ENCODE measurements at places on chromosomes 13 and 19.

DNA sequence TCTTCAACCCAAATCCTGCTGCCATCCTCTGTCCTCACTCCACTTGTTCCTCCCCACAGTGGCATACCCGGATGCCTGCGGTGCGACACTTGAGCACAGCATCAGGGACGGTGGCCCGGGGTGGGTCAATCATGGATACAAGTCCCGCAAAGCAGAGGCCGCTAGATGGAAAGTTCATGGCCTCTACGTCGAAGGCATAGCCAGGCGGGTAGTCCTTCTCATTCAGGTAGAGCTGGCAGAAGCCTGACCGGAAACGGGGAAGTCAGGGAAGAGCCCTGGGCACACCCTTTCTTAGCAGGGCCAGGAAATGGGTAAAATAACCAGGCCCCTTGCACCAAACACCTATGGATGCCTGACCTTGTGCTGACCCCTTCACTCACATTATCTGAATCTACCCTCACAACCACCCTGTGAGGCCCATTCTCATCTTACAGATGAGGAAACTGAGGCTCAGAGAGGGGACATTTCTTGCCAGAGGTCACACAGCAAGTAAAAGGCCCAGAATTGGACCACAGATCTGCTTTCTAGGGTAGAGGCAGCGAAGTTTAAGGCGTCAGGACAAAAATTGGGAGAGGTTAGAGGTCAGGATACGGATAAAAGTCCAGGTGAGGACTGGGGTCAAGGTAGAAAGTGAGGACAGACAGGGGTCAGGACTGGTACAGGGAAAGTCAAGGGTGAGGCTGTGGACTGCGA, 6.5 kb downstream of the ATP4A start:
- DNase-seq: no peak

DNA sequence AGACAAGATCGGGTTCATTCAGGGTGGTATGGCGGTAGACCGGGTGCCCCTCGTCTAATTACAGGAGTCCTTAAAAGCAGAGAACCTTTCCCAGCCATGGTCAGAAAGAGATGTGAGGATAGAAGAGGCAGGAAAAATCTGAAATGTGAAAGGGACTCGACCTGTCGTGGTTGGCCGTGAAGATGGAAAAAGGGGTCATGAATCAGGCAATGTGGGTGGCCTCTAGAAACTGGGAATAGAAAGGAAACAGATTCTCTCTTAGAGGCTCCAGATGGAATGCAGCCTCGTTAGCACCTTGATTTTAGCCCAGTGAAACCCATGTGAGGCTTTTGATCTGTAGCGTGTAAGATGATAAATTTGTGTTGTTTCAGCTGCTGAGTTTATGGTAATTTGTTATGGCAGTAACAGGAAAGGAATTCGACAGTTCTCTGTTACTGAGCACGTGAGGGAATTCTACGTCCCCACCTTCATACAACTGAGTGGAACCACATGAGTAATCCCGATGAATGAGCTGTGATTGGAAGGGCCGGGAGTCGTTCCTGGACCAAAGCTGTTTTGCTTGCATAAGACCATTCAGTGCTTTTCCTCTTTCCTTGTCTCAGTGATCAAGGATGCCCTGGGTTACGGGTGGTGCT, 11.0 kb upstream of the CA11 start:
- no peak for DNase-seq

- no peak for DNase-seq
Measured at GRCh38 chr19:13926010-13926409, 12.2 kb downstream of the PODNL1 start.

DNA sequence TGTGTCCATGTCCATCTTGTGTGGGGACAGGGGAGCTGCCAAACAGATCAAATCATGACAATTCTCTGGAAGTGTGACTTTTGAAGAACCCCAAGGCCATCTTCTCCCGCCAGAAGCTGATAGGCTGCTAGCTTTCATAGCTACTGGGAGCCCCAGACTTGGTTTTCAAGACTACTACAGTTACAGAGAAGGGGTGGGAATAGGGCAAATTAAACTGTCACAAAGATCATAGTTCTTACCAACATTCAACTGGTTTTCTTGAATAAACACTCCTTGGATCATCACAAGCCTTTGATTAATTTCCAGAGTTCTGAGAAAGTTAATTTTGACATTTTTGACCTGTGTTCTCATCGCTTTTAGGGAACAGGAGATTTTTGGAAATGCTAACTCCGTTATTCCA, 67.8 kb upstream of the FARP1 start:
- no peak for DNase-seq

DNA sequence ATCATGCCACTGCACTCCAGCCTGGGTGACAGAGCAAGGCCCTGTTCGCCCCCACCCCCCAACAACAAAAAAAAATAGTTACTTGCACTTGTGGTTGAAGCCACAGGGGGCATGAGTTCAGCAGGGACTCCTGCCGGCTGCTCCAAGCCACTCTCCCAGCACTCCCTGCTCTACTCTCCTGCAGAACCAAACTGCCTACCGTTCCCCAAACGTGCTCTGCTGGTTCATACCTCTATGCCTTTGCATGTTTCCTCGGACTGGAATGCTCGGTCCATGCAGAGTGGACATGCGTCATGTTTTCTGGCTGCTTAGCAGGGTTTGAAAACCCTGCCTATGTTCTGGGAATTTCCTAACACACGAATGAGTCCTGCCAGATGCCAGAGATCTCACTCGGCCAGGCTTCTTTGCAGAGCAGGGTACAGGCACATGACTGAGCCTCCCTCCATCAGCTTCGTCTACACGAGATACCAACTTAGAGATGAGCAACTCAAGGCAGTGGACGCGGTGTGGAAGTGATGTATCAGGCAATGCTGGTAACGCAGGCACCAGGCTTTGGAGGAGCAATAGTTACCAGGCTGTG, 8.5 kb upstream of the SLC25A15 start:
- no peak for DNase-seq

GRCh38 chr13:112740502-112741131, 50.8 kb downstream of the ATP11A start:
- DNase-seq: no peak

DNA sequence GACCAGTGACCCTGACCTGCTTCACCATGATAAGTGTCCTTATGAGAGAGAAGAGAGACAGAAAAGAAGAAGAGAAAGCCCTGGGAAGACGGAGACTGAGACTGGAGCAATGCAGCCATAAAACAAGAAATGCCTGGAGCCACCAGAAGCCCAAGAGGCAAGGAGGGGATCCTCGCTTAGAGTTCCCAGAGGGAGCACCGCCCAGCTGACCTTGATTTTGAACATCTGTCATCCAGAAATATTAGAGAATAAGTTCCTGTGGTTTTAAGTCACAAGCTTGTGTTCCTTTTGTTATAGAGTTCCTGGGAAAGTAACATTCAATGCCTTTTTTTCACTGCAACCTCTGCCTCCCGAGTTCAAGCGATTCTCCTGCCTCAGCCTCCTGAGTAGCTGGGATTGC, 20.2 kb downstream of the CERS1 start:
- DNase-seq: no peak

- no peak for DNase-seq
Measured at GRCh38 chr19:5917431-5918107, 3.5 kb downstream of the CAPS start.

DNA sequence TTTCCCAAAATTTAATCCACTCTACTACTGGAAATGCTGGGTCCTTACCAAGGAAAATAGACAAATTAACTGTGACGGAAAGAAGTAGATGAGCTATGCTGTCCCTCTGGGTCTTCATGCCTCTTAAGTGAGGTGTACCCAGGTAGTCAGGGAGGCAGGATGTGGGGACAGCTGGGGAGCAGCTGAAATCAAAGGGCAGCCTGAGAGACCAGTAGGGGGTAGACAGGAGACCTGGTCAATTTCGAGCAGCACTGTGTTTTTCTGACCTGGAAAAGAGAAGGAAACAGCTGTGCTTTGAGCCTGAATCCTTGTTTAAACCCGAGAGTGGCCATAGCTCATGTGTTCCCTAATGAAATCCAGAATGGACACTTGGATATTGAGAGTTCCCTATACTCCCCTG, 587.3 kb downstream of the EFNB2 start:
- DNase-seq: no peak

Data from head of caudate nucleus (tissue), 42 donors.